Naive thymus-derived CD8-positive, alpha-beta T cell (primary cell): ENCODE measurements at places on chromosomes 5 and 9. TPM values are rescaled to one million over a fixed set of nuclear protein-coding genes. Genes with fewer than 3 reads are reported as not detected.

GRCh38 chr5:178762391-178762790 is 31.9 kb upstream of the ZNF354A start:
- no peak for DNase-seq

- DNase-seq: no peak
These were observed 38.3 kb upstream of the FBXW11 start for GRCh38 chr5:172044631-172045314.

The SPINK13 gene
- total RNA-seq: not detected

The CCL27 gene
- not detected for total RNA-seq

The GFI1B gene
- total RNA-seq: not detected

The SLC2A6 gene
- total RNA-seq: 8.7 TPM

The SPINK6 gene
- not detected for total RNA-seq

DNA sequence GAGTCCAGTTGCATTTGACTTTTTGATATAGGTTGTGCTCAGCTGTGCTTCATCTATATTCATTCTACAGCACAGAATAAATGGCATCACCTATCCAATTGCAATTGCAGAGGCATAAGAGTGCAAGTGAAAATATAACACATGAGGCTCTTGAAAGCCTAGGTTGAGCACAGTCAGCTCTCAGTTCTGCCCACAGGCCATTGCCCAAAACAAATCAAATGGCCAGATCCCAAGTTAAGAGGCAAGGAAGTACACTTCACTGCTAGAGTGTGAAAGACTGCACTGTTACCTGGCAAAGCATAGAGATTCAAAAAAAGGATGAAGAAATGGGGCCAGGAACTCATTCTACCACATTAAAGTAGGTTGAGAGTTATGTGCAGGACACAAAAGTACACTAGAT is 305.5 kb upstream of the SEMA6A start:
- DNase-seq: no peak

- no peak for DNase-seq
These were observed 83.1 kb upstream of the IL6ST start for GRCh38 chr5:56077796-56078233.

GRCh38 chr5:180684623-180685161 is 35.3 kb upstream of the FLT4 start:
- peak; percentile 38 for DNase-seq

- no peak for DNase-seq
These were observed 7.4 kb upstream of the ADGRD2 start for GRCh38 chr9:124442826-124443225.

The MARCOL gene
- not detected for total RNA-seq

- DNase-seq: no peak
These were observed 422.3 kb downstream of the PRR16 start for GRCh38 chr5:120886351-120886860.

The SLCO6A1 gene
- total RNA-seq: not detected

GRCh38 chr5:157575381-157576020 is at the start of gene ADAM19:
Gene ADAM19, minus strand, starts transcription at chr5:157575775. Its CDS starts 79 bp downstream, at chr5:157575696.
- no peak for DNase-seq

DNA sequence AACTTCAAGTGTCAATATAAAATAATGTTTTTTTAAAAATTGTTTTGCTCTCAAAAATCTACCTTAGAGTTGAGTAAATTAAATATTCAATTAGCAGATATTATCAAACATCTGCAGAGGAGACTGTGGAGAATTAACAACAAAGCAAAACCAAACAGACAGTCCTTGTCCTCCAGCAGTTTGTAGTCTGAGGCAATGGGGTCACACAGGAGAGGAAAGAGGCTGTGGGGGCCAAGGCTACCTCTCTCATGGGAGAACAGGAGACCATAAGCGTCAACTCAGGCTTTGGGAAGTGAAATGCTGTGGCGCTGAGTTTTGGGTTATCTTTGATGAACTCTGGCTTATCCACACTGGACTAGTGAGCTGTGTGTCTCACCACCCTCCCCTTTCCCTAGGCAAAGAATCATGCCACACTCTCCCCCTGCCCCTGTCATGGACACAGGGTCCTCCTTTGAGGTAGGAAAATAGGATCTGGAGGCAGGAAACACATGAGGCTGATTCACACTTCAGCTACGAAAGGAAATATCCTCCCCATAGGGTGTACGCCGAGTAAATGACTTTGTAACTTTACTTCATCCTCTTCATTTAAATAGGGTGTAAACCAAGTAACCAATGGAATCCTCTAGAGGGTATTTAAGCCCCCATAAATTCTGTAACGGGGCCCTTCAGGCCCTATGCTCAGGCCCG is 152.7 kb downstream of the FSTL4 start:
- DNase-seq: no peak

The TAS2R1 gene
- not detected for total RNA-seq

GRCh38 chr5:91033370-91033769 is 349.7 kb downstream of the ARRDC3 start:
- DNase-seq: no peak

- no peak for DNase-seq
These were observed 306.0 kb upstream of the SEMA6A start for GRCh38 chr5:116880601-116881000.

The ADAMTS6 gene
- total RNA-seq: 7.7 TPM

The PCDHA6 gene
- not detected for total RNA-seq
